ENCODE measurements at places on chromosomes 1 and 21.
A peak's percentile ranks its signal among the peaks of the same experiment; 100 is the strongest.

DNA sequence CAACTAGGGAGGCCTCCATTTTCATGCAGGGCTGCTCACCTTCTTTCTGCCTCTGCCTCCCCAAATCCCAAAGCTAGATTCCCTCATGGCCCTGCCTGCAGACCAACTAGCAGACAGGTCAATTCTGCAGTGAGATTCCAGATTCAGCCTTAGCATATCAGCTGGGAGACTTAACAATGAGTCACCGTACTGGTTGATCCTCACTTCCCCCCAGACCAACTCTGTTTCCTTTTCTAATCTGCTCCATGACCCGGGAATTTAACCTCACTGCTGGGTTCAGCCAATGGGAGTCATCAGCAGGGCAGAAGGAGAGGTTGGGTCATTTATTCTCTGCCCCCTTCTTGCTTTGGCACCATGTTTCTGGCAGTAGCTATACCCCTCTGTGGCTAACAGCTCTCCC is 140.6 kb upstream of the GRIK3 start:
- DNase-seq = no peak

DNA sequence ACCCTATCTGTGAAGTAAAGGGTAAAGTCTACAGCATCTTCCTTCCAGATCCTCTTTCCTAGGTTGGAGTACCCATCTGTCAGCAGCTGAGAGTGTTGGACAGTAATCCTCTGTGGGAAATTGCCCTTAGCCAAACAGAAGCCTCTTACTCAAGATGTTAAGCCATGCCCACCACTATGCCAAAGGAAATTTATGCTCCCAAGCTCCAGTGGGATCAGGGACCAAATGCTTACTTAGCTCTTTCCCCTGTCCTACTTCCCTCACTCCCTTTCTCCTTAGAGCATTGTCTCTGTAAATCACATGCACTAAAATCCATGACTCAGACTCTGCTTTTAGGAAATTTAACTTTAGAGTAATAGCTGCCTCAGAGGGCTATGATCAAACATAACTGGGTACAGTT is 254.0 kb downstream of the BRINP2 start:
- DNase-seq = no peak

GRCh38 chr1:20837554-20838192 is 50.6 kb upstream of the HP1BP3 start:
- no peak for DNase-seq

GRCh38 chr1:78383923-78384322 is 106.9 kb upstream of the PTGFR start:
- DNase-seq = no peak

DNA sequence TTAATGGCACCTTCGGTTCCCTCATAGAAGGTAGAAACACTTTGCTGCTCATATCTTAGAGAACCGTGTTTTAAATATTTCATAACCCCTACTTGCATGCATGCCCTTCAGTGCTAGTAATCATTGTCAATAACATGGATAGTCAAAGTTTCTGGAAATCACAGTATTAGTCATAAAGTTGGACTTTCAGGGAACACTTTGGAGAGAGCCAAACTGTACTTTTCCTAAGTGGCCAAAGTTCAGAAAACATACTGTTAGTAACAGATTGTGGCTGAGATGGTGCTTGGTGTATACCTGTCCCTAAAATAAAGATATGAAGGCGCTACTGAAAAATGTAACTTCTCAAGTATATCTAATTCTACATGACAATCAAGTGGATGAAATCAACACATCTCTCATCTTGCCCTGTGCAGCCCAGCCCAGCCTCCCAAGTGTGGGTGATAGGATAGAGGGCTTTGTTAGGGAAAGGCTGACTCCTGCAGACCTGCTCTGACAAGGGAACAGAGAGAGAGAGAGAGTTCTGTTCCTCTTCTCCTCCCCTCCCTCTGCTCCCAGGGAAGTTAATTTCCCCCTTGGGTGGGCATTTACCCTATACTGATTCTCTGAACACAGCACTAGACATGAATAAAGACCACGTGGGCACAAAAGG is 14.4 kb downstream of the MYOC start:
- no peak for DNase-seq

DNA sequence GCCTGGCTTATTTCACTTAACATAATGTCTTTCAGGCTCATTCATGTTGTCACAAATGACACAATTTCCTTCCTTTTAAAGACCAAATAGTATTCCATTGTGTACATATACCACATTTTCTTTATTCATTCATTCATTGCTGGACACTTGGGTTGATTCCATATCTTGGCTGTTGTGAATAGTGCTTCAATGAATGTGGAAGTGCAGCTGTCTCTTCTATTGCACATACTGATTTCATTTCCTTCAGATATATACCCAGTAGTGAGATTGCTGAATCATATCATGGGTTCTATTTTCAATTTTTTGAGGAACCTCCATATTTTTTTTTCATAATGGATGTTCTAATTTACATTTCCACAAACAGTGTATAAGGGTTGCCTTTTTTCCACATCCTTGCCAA is 38.6 kb upstream of the WLS start:
- no peak for DNase-seq

GRCh38 chr1:29532285-29532684 is 296.0 kb downstream of the PTPRU start:
- no peak for DNase-seq

DNA sequence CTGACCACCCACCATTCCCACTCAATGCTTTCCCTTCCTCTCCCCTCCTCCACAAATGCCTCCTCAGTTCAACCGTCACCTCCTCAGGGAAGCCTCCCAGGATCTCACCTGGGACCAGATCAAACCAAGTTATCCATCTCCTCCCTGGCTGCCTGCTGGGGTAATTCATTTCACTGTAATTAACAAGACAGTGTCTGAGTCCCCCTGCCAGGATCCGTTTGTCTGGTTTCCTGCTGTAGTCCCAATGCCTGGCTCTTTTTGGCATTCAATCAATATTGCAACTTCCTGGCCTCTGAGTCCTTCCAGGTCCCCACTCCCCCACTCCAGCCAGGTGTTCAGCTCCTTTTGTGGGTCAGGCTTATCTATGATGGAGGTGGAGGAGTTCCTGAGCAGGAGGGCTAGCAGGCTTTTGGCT is 687.7 kb downstream of the PTPRU start:
- no peak for DNase-seq

GRCh38 chr1:53951697-53952096 is 5.5 kb downstream of the LRRC42 start:
- no peak for DNase-seq

- no peak for DNase-seq
Measured at GRCh38 chr1:8284127-8284526, 33.8 kb upstream of the SLC45A1 start.

- DNase-seq = no peak
Measured at GRCh38 chr1:205204552-205204951, 7.0 kb downstream of the DSTYK start.

DNA sequence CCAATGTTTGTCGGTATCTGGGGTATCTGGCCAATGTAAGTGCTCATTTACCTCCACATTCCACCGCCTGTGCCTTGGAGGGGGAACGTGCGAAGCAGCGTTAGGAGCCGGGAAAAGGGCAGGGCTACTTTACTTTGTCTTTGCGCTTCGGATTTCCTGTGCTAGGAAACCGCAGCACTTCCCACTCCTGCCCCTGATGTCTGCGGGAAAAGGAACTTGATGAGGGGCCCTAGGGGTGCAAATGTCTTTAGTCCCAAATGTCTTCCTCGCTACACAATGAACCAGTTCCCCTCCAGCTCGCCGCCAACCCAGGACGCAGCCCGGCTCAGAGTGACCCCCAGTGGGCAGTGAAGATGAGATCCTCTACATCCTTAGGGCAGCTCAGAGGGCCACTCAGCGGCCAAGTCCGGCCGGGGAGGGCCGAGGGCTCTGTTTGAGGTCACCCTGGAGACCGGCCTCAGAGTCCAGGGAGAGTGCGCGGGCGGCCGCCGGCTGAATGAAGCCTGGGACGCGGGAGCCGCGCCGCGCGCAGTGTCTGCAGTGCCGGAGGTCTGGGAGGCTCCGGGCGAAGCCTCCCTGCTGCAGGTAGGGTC is at the start of gene DYNLT5:
DYNLT5 (plus strand) TSS at position 460 of the 593 bp plus-strand sequence. CDS start 2,200 bp downstream, outside the sequence.
- DNase-seq = no peak

DNA sequence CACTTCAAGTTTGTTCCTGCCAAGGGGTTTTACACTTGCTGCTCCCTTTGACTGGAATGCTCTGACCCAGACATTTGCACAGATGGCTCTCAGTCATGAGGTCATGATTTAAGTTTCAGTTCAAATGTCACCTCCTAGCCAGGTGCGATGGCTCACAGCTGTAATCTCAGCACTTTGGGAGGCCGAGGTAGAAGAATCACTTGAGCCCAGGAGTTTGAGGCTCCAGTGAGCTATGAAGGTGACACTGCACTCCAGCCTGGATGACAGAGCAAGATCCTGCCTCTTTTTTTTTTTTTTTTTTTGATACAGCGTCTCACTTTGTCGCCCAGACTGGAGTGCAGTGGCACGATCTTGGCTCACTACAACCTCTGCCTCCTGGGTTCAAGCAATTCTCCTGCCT is 4.5 kb upstream of the ZMYM4 start:
- no peak for DNase-seq

DNA sequence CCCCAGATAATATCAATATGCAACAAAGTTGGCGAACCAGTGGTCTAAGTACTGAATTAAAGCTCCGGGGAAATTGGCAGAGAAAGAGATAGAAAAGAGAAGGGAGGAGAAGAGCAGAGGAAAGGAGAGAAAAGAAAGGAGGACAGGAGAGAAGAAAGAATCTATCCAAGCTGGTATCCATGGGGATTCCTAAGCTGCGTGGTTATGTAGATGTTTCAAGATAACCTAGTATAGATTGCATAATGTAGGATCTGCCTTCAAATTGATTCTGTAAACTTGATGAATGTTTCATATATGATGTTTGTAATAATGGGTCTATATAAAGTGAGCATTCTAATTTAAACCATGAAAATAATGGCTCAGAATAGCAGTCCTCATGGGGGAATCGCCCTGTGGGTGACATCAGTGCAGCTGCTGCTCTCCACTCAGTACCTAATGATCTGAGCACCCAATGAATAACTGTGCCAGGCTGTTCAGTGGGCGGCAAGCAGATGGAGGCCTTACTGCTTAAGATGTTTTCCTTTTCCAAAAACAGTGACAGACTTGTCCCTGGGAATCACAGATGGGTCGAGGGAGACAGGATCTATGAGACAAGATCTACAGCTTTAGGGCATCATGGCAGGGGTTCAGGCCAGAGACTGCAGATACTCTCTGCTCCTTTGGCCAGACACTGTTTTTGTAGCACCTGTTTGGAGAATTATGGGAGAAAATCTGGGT is 78.0 kb downstream of the LAMC2 start:
- DNase-seq = no peak

DNA sequence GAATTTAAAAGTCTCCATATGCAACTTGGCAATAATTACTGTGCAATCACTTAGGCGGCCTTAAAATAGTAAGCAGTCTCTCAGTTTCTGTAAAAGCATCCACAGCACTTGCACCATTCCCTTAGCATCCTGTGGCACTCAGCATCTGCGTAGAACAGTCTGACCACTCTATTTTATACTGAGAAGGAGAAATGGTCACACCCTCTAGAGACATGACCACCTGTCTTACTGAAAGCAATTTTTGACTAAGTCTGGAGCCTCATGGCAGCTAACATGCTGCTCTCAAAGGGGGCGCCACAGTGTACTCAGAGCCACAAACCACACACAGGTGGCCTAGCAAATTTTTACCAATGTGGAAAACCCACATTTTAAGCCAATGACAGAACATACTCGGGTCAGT is 62.0 kb downstream of the KCNK1 start:
- DNase-seq = no peak

- DNase-seq = peak; percentile 20
Measured at GRCh38 chr1:247448107-247448791, 9.7 kb downstream of the OR2B11 start.

GRCh38 chr1:3779912-3780416 is 7.4 kb downstream of the SMIM1 start:
- no peak for DNase-seq

DNA sequence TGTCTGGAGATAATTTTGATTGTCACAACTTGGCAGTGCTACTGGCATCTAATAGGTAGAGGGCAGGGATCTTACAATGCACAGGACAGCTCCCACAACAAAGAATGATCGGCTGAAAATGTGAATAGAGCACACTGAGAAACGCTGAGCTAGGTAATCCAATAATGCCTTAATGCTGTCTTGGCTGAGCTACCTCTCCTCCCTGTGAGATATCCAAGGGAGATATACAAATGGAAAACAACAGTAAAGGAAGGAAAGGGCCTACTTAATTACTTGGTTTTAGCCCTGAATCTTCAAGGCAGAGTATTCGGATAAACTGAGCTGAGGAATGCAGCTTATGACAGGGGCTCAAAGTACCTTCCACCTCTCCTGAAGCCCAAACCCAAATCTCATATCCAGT is 2.9 kb downstream of the DNASE2B start:
- no peak for DNase-seq

- DNase-seq = no peak
Measured at GRCh38 chr1:177128665-177129281, 35.7 kb downstream of the ASTN1 start.

DNA sequence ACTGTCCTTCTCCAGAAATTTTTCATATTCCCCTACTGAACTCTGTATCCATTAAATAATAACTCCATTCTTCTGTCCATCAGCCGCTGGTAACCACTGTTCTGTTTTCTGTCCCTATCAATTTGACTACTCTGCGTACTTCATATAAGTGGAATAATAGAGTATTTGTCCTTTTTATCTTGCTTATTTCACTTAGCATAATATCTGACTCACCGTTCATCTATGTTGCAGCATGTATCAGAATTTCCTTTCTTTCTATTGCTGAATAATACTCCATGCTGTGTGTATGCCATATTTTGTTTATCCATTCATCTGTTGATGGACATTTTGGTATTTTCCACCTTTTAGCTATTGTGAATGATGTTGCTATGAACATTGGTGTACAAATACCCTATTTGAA is 71.9 kb downstream of the CEP350 start:
- DNase-seq = no peak

GRCh38 chr1:39927538-39927937 is 25.8 kb upstream of the MYCL start:
- no peak for DNase-seq

DNA sequence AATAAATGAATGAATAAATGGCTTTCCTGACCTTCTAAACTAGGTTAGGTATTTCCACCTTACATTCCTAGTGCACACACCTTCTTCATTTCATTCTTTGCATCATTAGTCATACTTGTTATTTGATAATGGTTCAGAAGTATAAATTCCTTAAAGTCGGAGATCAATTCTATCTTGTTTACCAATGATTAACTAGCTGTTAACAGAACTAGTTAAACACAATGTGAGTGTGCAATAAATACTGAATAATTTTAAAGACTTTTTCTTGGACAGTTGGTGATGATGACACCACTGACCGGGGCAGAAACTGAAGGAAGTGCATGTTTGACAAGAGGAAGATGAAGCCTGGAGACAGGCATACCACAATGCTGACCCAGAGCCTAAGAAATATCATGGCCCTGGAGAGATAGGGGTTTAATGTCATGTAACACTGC is 207.1 kb upstream of the DEPDC1 start:
- no peak for DNase-seq

- peak; percentile 79 for DNase-seq
Measured at GRCh38 chr1:6489799-6490180, 1.7 kb downstream of the PLEKHG5 start.

GRCh38 chr1:233027046-233027445 is 76.6 kb downstream of the NTPCR start:
- DNase-seq = no peak
